Activated CD4-positive, CD25-positive, alpha-beta regulatory T cell treated with anti-CD3 and anti-CD28 coated beads, Interleukin-2, amount 50 U/mL, for 72 hours (primary cell): ENCODE measurements at places on chromosomes 7 and 10.

DNA sequence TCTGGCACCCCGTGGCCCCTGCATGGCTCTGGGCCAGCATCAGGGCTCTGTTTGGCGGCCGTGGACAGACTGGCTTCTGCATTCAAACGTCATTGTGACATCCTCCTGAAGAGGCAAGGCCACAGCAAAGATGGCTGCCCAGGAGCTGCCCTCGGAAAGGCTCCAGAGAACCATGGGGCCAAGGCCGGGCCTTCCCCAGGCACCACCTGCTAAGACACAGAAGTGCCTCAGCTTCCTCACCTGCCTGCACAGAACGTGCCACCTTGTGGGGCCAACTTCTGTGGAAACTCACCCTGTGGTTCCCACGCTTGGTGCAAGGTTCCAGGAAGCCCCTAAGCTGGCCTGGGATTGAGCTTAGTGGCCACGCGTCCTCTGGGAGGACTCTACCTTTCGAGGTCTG lies 396.9 kb downstream of the PTPRN2 start:
- no peak for DNase-seq

GRCh38 chr7:78406531-78406930 lies 608.0 kb downstream of the PHTF2 start:
- DNase-seq, result no peak

GRCh38 chr7:116161728-116162127 lies 48.6 kb upstream of the TES start:
- no peak for DNase-seq

- DNase-seq, result no peak
Measured at GRCh38 chr7:48118041-48118440, 29.0 kb downstream of the UPP1 start.

DNA sequence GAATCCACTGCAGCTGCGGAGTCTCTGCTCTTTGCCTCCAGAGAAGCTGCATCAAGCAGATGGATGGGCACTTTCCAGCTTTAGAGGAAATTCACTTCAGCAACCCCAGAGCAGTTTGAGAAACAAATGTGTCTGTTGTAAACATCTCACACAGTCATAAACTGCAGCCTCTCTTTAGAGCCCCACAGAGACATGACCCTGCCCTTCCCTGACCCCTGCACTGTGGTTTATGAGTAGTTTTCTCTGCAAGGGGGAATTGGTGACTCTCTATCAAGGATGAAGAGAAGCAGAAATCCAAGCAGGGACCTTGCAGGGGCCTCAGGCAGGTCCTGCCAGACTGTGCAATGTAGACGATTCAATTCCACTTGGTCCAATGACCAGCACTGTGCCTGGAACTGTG lies 160.2 kb downstream of the SH2D4B start:
- no peak for DNase-seq

GRCh38 chr7:135713836-135714470 lies 14.0 kb downstream of the SLC13A4 start:
- DNase-seq, result no peak

DNA sequence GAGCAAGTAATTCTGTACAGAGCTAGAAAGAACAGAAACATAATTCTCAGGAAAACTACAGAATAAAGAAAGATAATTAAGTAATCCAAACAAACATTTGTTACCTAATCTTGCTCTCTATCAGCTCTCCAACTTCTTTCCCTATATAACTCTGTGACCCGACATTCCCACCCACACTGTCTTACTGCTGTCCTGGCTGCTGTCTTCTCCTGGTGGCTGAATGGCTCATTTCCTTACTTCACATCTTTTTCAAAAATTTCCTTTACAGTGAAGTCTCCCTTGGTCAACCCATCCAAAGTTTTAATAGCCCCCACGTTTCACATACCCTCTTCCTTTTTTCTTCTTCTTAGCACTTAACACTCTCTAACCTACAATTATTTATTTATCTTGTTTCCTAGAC lies 64.0 kb downstream of the HYCC1 start:
- no peak for DNase-seq

- DNase-seq, result no peak
Measured at GRCh38 chr10:49353026-49353894, 42.6 kb downstream of the DRGX start.

- no peak for DNase-seq
Measured at GRCh38 chr7:1902231-1902855, 232.3 kb downstream of the ELFN1 start.

DNA sequence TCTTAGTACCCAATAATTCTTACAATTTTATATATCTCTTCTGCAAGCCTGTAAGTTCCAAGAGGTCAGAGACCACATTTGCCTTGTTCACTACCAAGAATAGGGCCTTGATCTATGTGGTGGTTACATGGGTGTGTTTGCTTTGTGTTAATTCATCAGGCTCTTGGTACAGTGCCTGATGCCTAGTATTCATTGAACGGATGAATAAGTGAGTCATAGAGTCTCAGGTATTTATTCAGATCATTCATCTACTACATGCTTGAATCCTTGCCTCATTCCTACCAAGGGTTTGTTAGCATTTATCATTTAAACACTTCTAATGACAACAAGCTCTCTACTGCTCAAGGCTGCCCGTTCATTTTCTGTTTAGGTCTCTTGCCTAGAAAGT lies 11.3 kb upstream of the SGPL1 start:
- DNase-seq, result no peak

GRCh38 chr7:135257-135653 lies 57.1 kb upstream of the FAM20C start:
- DNase-seq, result no peak

GRCh38 chr7:18538554-18539250 lies 43.2 kb downstream of the HDAC9 start:
- DNase-seq, result no peak

DNA sequence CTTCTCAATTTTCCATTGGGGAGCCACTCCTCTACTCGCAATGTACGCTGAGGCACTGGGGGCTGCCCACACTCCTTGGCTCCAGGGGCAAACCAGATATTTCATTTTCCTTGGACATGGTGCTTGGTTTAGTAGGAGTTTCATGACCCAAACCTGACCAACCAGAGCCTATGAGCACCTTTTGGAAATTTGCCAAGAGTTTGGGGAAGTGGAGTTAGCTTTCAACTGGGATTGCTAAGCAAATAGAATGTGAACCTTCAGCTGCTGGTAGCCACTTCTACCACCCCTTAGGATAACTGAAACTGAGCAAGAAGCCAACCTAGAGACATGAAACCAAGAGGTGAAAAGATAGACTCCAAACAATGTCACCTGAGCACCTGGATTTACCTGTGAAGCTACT lies 74.9 kb upstream of the COL13A1 start:
- DNase-seq, result no peak

- DNase-seq, result no peak
Measured at GRCh38 chr10:116101616-116102315, 171.2 kb downstream of the GFRA1 start.

- DNase-seq, result no peak
Measured at GRCh38 chr7:30371321-30371720, 86.9 kb downstream of the ZNRF2 start.

DNA sequence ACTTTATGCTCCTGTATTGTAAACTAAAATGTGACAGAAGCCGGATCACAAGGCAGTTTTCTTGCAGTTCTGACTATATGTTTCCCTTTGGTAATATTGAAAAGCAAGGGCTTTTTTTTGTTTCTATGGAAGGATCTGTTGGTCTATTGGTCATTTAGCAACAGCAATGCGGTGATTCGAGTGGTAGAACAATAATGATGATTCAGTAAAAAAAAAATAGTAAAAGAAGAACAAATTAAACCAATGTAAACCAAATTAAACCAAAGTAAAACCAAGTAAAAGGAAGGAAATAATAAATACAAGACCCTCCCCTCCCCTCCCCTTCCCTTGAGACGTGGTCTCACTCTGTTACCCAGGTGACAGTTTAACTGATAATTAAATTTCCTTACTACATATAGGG lies 17.8 kb upstream of the CCNY start:
- DNase-seq, result no peak

- DNase-seq, result no peak
Measured at GRCh38 chr10:58356756-58357155, 21.9 kb downstream of the UBE2D1 start.

DNA sequence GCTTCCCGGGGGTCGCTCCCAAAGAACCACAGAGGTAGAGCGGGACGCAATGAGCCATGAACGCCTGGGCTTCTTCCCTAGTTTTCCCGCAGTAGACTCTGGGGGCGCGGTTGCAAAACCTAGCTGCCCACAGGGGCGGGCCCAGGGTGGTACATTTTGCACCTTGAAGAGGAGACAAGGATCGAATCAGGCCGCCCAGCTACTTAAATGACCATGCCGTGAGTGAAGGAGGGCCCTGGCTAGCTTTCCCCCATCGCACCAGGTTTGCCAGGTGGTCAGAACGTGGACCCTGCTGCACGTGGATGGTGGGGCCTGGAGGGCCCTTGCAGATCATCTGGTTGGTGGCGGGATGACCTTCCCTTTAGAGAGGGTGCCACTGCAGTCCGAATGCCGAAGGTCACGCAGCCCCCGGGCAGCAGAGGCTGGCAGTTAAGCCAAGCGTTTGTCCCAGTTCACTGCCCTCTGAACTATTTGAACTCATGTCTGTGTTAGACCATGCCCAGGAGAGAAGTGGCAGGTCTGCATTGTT lies 604 bp upstream of the SHTN1 start:
- DNase-seq, result no peak

DNA sequence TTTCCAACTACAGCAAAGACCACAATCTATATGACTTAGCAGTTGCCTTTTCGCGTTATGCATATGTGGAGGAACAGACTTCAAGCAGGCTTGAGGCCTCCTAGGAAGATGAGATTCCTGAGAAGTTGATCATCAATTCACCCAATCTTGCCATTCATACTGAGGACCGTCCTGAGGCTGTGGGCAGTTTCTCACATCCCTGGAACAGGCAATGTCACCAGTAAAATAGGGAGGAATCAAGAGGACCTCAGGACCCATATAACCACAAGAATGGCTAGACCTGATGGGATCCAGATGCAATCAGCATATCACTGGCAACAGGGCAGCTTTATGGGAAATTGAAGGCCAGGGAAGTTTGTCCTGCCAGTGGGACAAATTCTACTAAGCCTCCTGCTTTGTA lies 17.3 kb downstream of the KDM7A start:
- no peak for DNase-seq

DNA sequence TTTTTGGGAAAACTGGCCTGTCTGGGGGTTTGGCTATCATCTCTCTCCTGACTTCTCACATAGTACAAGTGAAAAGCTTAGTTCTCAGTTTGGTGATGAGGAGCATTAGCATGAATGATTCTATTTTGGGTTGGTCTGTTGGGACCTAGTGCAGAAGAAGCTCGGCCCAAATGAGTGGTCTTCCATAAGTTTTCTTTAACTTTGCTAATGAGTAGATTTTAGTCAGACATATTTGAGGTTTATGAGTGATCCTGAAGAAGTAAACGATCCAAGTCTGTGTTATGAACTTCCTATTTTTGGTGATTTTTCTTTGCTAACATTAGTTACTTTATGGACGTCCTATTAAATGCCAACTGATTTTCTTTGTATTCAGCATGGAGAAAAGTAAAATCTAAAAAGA lies 51.7 kb upstream of the CALD1 start:
- DNase-seq, result no peak

DNA sequence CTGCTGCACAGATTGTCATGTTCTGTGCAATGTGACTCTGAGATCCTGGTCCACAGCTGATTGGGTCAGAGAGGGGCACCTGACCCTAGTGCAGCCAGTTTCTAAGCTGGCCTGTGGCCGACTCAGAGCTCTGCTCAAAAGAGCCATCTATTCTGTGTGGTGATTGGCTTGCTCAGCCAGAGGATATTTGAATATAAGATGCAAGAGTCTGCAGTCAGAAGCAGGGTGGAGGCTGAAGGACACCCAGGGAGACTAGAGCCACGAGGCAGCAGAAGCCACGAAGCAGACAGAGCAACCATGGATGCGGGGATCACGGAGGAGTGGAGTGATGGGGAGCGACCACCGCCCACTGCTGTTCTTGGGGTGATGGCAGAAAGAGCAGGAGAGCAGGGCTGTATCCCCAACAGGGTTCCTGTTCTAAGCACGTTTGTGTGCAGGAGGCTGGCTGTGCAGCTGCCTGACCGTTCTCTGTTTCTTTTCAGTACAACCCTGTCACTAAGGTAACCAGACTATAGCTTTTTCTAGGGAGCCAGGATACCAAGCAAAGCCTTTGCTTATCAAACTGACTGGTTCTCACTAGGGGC lies 19.5 kb upstream of the RHEB start:
- no peak for DNase-seq

DNA sequence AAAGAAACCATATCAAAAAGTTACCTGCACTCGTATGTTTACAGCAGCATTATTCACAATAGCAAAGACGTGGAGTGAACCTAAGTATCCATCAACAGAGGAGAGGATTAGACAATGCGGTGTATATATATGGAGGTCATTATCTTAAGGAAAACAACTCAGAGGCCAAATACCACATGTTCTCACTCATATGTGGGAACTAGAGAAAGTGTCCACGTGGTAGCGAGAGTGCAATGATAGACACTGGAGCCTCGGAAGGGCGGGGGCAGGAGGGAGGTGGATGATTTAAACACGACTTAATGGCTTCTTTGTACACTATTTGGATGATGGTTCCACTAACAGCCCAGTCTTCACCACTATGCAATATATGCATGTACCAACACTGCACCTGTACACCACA lies 40.1 kb upstream of the RNF32 start:
- DNase-seq, result no peak

- no peak for DNase-seq
Measured at GRCh38 chr10:71225291-71226058, 13.1 kb downstream of the UNC5B start.

- DNase-seq, result peak; percentile 69
Measured at GRCh38 chr7:38369816-38370493, 96.5 kb upstream of the TARP start.

DNA sequence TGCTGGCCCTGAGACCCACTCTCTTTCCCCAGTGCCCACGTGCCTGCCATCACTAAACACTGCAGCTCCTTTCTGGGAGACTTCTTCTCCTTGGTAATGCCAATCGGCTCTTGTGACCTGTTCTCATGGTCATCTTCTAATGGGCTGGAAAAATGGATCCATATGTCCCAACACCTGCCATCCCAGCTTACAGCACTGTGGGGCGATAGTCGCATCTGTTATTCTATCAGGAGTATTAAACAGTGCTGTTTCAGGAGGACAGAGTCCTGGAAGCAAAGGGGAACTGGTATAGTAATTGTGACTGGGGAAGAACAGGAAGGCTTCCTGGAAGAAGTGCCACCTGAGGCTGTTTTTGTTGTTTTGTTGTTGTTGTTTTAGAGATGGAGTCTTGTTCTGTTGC lies 411.2 kb downstream of the GLRX3 start:
- no peak for DNase-seq

DNA sequence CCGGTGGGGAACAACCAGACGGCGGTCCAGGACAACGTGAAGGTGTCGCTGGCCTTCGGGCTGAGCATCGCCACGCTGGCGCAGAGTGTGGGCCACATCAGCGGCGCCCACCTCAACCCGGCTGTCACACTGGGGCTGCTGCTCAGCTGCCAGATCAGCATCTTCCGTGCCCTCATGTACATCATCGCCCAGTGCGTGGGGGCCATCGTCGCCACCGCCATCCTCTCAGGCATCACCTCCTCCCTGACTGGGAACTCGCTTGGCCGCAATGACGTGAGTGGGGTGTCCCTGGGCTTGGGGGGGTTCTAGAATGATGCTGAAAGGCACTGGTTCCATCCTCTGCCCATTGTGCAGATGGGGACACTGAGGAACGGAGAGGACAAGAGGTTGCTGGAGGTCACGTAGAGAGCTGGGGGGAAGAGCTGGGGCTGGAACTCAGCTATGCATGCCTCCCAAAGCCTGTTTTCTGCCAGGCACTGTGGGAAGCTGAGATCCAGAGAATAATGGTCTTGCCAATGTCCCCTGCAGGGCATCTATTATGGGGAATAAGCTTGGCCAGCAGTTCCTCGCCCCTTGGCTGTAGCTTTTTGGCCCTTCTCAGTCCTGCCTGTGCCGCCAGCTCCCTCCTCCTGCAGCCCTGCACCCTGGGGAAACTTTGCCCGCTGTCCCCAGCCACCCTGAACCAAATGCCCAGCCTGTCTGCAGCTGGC lies 523 bp downstream of the AQP1 start:
- no peak for DNase-seq
